ENCODE measurements at places on chromosomes 7 and 10. TPM values are rescaled to one million over a fixed set of nuclear protein-coding genes. Genes with fewer than 3 reads are reported as not detected.

The SPDYE11 gene
- not detected for total RNA-seq

GRCh38 chr7:38311329-38311937, 38.0 kb upstream of the TARP start:
- peak; percentile 90 for DNase-seq

GRCh38 chr7:11557627-11558026, 274.4 kb downstream of the THSD7A start:
- no peak for DNase-seq

GRCh38 chr7:79149831-79150230, 303.6 kb downstream of the MAGI2 start:
- DNase-seq, result no peak

DNA sequence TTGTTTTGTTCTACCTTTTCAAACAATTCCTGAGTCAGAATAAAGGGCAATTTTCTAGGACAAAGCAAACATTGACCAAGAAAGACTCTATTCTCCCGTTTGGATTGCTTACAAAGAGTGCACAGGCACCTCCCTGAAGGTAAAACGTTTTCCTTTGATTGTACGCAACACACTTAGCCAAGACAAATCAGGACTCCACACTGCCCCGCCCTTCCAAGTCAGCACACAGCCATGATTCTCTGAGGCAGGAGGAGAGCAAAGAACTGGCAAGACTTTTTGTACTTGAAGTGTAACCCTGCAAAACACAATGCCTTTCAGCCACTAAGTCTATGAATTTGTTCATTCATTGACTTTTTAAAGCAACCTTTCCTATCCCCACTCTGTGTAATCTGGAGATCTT, 85.0 kb upstream of the FAM180A start:
- DNase-seq, result no peak
